CD4-positive, alpha-beta T cell treated with Interleukin-17A for 1 hour (primary cell): ENCODE measurements at places on chromosomes 2 and 18.

DNA sequence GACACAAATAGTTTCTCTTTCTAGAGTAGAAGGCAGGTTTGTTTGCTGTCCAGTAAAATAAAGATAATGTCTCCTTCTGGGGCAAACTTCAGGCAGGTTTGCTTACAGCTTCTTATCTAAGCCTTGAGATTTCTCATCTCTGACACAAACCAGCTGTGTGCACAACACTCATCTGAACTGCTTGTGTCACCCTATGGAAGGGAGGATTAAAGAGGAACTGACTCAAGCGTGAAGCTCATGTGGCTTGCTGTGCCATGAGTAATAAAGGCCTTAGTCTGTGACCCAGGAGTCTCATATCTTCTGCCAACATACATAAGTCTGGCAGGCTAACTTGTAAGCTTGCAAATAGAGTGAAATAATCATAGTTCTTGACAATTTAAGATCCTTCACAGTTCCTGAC lies 24.2 kb upstream of the CPO start:
- no peak for DNase-seq

GRCh38 chr2:239752951-239753350 lies 272.2 kb downstream of the NDUFA10 start:
- no peak for DNase-seq

- DNase-seq: no peak
These were observed 272.7 kb upstream of the FSHR start for GRCh38 chr2:49426996-49427395.

- DNase-seq: no peak
These were observed 3.8 kb upstream of the GATA6 start for GRCh38 chr18:22165603-22166068.

GRCh38 chr18:75255094-75255493 lies 44.5 kb downstream of the TSHZ1 start:
- no peak for DNase-seq

GRCh38 chr2:170923799-170924198 lies 5.3 kb upstream of the GORASP2 start:
- DNase-seq: no peak

- DNase-seq: no peak
These were observed 241.6 kb downstream of the CDCA7 start for GRCh38 chr2:173596244-173596643.

GRCh38 chr18:35084494-35085449 lies 43.6 kb downstream of the MAPRE2 start:
- no peak for DNase-seq

GRCh38 chr2:175205523-175205922 lies 24.0 kb upstream of the ATP5MC3 start:
- DNase-seq: no peak

GRCh38 chr2:116874021-116874420 lies 940.5 kb upstream of the DDX18 start:
- no peak for DNase-seq

GRCh38 chr2:55995211-55995610 lies 71.6 kb upstream of the EFEMP1 start:
- DNase-seq: no peak

DNA sequence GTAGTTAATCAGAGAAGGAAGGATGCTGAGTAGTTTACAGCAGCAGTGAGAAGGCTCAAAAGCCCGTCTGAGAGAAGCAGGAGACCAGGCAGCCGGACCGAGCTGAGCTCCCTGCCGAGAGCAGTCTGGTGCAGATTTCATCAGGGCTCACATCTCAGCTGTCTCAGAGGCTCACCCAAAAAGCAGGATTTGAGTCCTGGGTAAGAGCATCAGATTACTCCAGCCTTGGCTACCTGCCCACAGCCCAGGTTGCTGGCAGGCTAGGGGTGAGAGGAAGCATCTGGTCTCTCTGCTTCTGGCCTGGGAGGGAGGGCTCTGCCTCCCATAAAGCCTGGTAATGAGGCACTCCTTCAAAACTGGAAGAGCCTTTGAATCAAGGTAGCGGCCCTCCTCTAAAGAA lies 140.5 kb downstream of the ST6GAL2 start:
- DNase-seq: no peak

DNA sequence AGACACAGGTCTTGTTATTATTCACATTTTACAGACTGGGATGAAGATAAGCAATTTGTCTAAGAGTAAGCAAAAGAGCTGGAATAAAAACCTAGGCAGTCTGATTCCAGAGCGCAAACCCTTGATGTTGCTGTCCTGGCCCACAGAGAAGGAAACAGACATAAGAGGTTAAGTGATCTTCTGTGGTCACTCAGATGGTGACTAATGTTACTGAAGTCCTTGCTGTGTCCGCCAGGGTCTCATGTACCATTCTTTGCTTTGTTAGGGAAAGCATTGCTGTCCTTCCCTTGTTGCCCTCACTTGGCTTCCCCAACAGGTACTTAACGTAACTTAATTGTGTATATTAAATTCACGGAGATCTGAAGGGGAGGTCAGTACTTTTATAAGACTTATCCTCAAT lies 14.9 kb upstream of the FAP start:
- no peak for DNase-seq
